ENCODE measurements at places on chromosomes 12 and 14.

DNA sequence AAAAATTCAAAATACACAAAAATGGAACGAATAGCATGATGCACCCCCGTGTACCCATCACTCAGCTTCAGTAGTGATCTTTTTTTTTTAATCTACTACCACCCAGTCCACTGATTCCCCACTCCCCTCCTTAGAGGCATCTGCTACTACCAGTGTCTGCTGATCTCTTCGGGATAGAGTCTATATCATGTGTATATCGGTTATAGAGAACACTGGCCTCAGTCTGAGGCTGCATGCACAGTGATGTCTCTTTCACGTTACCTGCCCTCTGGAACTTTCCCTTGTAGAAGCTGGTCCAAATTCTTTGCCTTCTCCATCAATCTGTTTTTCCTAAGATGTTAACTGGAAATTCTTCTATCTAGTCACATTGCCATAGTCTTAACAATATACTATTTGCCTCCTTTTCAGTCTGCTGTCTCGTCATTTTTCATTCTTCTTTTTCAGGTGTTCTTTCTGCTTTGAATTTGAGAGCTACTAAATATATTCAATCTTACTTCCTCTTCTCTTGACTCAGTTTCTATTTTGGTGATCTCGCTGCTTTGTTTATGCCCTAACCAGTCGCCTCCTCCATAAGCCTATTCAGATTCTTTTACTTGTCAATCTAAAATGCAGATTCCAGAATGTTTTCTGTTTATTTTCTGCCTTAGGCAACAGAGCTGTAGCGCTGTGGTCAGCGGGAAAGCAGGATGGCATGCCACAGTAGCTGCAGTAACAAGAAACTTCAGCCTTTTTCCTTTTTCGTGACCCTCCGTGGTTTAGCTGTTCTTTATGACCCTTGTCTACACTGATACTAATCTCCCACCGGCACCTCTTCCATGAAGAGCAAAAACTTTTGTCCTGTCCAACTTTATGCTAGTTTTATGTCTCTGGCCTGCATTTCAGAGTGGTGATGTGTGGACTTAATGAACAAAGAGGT lies 67.0 kb downstream of the FBXW8 start:
- no peak for DNase-seq

GRCh38 chr12:56987011-56987410 lies 19.3 kb downstream of the ZBTB39 start:
- DNase-seq, result no peak

DNA sequence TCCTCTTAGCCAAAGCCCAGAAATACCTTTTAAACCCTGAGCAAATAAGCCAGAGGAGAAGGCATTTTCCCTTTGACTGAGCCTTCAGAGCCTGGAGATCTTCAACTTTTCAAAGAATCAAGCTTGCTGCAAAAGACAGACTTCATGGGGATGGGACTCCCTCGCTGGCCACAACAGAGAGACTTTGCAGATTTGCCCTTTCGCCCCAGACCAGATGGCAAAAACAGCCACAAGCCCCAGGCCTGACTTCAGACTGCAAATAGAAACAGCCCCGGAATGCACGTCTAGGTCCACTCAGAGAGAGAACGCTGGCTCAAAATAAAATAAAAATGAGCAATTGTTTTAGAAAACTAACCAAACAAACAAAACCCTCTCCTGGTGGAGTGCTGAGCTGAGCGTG lies 114.6 kb upstream of the MED13L start:
- DNase-seq, result no peak

DNA sequence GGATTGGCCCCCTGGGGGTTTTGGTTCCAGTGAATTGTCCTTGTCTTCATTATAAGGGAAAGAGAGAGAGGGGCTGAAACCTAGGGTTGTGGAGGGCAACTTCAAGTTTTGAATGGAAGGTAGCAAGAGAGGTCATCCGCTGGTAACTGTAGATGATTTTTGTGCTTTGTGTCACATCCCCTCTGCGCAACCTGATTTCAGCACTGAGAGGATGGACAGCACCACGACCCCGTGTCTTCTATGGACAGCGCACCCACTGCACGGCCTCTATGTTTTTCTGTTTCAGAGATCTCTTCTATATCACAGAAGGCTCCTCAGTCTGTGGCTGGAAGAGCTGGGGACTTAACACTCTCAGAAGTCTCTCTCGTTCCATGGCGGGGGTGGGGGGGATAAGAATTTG lies 127.0 kb upstream of the RPH3A start:
- no peak for DNase-seq

GRCh38 chr12:10214895-10215267 lies 2.2 kb downstream of the GABARAPL1 start:
- DNase-seq, result no peak

DNA sequence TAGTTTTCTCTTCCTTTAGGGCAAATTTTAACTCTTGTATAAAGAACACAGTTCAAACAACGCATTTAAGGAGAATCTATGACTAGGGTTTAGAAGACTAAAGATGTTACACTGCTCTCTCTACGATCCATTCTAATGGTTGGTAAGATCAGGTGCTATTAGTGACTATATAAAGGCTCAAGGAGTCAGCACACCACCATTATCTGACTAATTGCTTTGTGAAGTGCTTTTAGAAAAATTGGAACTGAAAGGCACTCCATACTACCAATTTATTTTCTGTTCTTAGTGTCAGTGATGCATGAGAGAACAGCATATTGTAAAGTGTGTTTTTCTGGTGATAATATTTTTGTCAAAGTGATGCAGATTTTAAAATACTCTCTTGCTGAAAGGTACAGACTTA lies 136.8 kb downstream of the SYT1 start:
- no peak for DNase-seq

- DNase-seq, result no peak
Measured at GRCh38 chr12:96821592-96821991, 85.5 kb upstream of the NEDD1 start.

DNA sequence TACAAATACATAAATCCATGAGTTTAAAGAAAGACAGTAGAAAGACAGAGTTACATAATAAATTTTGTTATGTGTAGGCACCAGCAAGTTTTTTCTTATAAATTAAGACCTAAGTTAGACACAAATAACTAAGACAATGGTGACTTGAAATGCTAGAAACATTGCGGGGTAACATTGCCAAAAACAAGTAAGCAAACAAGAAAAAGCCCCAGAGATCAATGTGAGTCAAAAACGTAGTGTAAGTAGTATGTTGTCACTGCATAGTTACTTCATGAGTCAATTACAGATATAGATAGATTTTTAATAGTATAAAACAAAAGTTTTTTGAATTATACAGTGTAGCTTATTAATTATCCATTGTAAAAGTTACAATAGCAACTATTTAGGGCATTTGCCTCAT lies 83.4 kb downstream of the CNTN1 start:
- DNase-seq, result no peak

GRCh38 chr12:51941011-51941581 lies 10.4 kb upstream of the ACVR1B start:
- DNase-seq, result no peak

Measured in CD4-positive, alpha-beta T cell treated with Interleukin-21 for 1 hour (primary cell).